ENCODE measurements at places on chromosomes 3 and 15.

GRCh38 chr3:197561926-197562325 lies 6.2 kb upstream of the BDH1 start:
- no peak for DNase-seq

- DNase-seq: no peak
Observed at GRCh38 chr15:45361878-45362277, 16.5 kb downstream of the GATM start.

GRCh38 chr3:38016847-38017444 lies 12.5 kb downstream of the PLCD1 start:
- DNase-seq: no peak

DNA sequence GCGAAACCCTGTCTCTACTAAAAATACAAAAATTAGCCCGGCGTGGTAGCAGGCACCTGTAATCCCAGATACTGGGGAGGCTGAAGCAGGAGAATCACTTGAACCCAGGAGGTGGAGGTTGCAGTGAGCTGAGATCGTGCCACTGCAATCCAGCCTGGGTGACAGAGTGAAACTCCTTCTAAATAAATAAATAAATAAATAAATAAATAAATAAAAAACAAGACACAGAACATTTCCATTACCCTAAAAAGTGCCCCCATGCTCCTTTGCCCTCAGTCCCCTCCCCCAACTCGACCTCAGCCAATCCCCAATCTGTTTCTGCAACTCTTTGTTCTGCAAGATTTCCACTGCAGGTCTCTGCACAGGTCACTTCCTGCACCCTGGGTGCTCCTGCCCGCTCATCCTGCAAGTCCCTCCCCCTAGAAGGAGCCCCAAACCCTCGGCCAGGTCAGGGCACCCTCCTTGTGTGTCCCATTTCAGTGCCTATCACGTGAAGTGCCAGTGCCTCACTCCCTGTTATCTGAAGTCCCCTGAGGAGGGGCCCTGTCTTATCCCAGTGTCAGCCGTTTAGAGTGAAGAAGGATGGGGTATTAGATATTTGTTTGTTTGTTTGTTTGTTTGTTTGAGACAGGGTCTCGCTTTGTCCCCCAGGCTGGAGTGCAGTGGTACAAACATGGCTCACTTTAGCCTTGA lies 1.1 kb downstream of the FAM240A start:
- no peak for DNase-seq

- DNase-seq: no peak
Observed at GRCh38 chr3:197485143-197485542, 70.6 kb downstream of the BDH1 start.

DNA sequence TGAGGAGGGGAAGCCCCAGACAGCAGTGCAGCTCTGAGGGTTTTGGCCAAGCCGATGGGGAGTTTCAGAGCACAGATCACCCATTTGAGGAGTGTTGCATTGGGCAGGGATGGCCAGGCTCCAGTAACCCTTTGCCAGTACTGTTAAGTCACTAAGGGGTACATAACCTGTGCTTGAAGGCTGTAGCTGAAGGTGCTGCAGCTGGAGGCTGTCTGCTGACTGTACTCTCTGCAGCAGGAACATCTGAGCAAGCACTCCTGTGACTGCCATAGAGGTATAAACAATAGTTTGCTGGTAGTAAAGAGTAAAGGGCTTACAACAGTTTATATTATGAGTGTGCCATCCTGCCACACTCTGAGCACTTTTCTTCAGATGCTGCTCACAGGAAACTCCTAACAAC lies 297.8 kb downstream of the EPHA3 start:
- no peak for DNase-seq

- DNase-seq: no peak
Observed at GRCh38 chr3:196198771-196199753, 12.1 kb downstream of the ZDHHC19 start.

DNA sequence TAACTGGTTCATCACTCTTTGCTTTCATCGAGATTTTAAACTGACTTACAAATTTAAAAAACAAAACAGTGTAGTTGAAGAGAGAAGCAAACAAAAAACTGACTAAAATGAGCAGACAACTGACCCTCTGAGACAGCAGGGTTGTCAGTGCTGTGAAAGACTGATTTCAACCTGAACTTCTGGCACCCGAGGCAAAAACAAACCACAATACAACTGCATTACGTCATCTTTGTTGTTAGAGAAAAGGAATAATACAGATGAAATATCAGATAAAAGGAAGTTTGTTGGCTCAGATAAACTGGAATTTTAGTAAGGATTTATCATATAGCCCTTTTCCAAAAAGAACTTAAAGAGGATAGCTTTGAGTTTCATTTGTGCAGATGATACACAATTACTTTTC lies 51.1 kb downstream of the PARP15 start:
- DNase-seq: no peak

- no peak for DNase-seq
Observed at GRCh38 chr3:21357241-21357640, 393.8 kb downstream of the ZNF385D start.

- no peak for DNase-seq
Observed at GRCh38 chr3:46692566-46692990, 901 bp downstream of the ALS2CL start.

GRCh38 chr15:47390208-47390765 lies 327.0 kb upstream of the SEMA6D start:
- DNase-seq: no peak

DNA sequence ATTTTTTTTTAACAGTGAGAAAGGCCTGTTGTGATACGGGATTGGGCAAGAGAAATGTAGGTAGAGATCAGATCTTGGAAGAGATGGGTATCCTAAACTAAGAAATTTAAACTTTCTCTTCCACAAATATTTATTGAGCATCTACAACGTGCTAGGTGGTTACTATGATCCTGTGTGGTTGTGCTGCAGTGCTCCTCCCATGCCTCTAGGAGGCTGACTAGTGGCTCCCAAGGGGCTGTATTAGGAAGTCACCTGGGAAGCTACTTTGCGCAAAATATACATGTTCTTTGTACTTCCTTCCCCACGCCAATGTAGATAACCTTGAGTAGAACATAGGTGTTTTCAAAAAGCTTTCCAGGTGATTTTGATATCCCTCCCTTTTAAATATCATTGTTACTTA lies 27.2 kb downstream of the USP3 start:
- DNase-seq: no peak

GRCh38 chr3:4407941-4408340 lies 59.1 kb downstream of the SUMF1 start:
- no peak for DNase-seq

GRCh38 chr15:59063042-59063441 lies 41.9 kb upstream of the CCNB2 start:
- DNase-seq: no peak

- no peak for DNase-seq
Observed at GRCh38 chr3:128335621-128336296, 130.9 kb downstream of the DNAJB8 start.

DNA sequence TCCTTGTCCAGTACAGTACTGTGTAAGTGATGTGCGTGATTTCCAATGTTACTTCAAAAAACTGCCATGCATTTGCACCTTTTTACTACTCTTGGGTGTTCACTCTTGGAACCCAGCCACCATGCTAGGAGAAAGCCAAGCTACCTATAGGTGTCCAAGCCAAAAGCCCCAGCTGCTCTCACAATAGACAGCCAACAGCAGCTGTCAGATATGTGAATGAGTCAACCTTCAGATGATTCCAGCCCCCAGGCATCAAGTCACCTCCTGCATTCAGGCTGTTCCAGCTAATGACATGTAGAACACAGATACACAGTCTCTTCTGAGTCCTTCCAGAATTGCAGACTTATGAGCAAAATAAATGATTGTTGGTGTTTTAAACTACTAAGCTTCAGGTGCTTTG lies 417.7 kb upstream of the TGFBR2 start:
- no peak for DNase-seq

DNA sequence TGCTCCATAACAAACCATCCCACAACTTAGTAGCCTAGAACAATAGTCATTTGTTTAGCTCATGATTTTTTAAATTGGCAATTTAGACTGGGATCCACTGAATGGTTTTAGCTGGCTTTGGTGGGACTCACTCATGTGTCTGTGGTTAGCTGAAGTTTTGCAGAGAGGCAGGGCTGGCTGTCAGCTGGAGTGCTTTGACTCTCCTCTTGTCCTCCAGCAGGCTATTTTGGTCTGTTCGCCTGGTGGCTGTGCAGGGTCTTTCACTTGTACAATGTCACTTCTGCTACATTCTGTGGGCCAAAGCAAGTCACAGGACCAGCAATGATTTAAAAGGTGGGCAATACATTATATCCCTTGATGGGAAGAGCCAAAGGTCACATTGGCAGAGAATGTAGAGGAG lies 1146.5 kb downstream of the ROBO2 start:
- DNase-seq: no peak

GRCh38 chr3:110900576-110900975 lies 171.0 kb upstream of the NECTIN3 start:
- no peak for DNase-seq

GRCh38 chr15:84740691-84741090 lies 7.7 kb upstream of the ZNF592 start:
- no peak for DNase-seq

- no peak for DNase-seq
Observed at GRCh38 chr3:80097674-80098073, 329.9 kb upstream of the ROBO1 start.

- DNase-seq: peak; percentile 69
Observed at GRCh38 chr3:153026026-153026425, 136.0 kb upstream of the RAP2B start.

DNA sequence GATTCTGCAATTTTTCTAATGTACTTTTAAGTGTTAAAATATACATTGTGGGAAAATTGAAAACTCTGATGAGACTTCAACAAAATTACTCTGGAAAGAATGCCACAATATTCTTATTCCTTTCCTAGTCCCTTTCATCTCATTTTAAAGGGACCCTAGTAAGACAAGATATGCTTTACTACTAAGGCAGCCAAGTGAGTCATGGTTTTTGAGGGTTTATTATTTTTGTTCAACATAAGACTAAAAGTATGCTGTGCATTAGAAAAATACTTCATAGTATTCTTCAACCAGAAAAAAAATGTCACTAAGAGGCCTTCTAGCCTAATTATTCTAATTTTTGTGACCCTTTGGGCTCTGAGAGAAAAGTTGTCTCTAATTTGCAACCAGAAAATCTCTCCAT lies 7.4 kb downstream of the IL12A start:
- no peak for DNase-seq

DNA sequence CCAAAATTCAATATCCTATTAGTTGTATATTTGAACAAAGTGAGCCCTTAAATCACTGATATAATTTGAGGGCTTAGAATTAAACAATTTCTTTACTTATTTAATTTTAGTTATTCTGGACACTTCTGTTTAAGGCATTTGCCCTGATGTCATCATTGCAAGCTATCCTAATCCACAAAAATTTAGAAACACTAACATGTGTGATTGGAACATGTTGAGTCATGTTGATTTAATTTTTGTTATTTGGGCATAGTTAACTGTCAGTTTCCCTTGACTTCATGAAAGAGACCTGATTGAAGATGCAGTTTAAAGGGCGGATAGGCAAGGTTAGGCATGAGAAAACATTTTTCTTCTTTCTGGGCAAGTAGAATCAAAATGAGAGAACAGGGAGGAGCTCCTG lies 682.6 kb downstream of the ROBO1 start:
- DNase-seq: no peak

DNA sequence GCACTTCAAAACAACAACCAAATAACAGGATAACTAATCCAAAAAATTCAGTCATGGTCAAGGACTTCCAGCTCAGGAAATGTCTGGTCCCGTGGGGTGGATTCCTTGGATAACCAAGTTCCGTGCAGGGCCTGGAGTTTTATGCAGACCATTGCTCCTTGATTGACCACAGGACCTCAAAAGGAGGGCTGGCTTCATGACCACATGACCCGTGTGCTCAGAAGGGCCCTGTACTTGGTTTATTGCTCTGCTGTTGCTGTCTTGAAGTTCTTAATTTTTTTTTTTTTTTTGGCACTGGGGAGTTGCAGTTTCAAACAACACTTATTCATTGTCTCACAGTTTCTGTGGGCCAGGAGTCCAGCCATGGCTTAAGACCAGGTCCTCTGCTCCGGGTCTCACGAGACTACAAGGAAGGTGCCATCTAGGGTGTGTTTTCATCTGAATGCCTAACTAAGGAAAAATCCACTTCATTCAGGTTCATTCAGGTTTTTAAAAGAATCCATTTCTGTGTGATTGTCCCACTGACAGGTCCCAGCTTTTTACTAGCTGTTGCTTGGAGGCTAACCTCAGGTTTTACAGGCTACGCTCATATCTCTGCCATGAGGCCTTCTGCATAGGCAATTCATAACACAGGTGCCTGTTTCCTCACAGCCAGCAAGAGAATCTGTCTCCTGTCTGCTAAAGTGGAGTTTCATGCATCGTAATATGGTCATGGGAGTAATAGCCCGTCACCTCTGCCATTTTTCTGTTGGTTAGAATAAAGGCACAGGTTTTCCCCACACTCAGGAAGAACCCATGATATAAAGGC lies 65.3 kb downstream of the FLNB start:
- DNase-seq: no peak

- no peak for DNase-seq
Observed at GRCh38 chr3:128392818-128393544, 73.7 kb downstream of the DNAJB8 start.

- DNase-seq: no peak
Observed at GRCh38 chr15:89627256-89627970, 27.9 kb downstream of the KIF7 start.

- DNase-seq: no peak
Observed at GRCh38 chr3:79497447-79498111, 270.2 kb downstream of the ROBO1 start.

- DNase-seq: no peak
Observed at GRCh38 chr15:96158938-96159337, 171.6 kb upstream of the NR2F2 start.

DNA sequence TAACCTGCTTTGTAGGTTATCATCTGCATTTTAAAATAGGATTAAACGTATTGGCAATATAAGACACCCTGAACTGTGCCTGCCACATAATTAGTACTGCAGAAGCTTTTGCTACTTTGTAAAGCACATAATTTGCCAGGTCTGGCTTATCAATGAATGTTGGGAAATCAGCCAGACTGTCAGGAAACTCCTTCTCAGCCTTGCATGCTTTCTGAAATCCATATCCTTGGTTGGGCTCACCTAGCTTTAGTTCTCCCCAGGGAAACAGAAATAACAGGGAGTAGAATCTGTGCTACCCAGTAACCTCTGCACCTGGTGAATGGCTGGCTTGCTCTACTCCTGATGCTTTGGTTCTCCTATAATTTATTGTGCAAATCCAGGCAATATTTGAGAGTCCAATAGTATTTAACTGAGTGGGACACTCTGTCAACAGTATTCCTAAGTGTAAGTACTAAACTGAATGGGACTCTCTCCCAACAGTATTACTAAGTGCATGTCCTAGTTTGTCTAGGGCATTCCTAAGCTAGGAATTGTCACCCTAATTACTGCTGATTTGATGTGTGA lies 354.5 kb downstream of the WDR72 start:
- no peak for DNase-seq

- DNase-seq: no peak
Observed at GRCh38 chr3:96831175-96831574, 16.8 kb downstream of the EPHA6 start.

- no peak for DNase-seq
Observed at GRCh38 chr3:2172561-2173171, 74.0 kb downstream of the CNTN4 start.

All from COLO829 (cell line).